ENCODE measurements at places on chromosomes 4 and X.

GRCh38 chr4:147901916-147902315 is 170.0 kb downstream of the ARHGAP10 start:
- no peak for DNase-seq

- DNase-seq: no peak
Observed at GRCh38 chr4:121209171-121209570, 45.0 kb upstream of the TNIP3 start.

DNA sequence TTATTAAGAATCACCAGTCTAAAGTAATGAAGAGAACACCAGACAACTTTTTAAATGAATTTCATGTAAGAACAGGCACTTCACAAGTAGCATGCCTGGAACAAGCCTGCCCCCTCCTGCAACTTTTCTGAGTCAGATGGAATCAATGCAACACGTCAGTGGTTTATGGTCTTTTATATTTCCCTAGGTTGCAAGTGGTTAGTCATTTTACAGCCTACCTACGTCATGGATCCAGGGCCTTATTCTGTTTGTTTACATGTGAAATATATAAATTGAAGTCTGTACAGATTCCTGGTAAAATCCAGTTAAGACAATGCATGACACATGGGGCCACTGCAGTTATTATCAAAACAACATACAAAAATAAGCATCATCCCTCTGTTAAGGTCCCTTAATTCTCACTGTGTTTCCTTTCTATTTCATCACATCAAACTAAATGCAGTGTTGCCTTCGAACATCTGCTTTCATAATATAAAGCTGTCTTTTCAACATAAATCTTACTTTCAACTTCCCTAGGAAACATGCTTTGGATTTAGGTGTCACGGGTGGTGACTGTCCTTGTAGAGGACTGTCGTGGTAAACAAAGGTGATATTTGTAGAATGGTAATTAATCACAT is 309.3 kb downstream of the FRMPD4 start:
- no peak for DNase-seq

GRCh38 chr4:159201168-159201567 is 98.3 kb downstream of the RAPGEF2 start:
- DNase-seq: no peak

- DNase-seq: no peak
Observed at GRCh38 chr4:86249074-86249473, 110.8 kb downstream of the MAPK10 start.

- DNase-seq: no peak
Observed at GRCh38 chrX:72274526-72274925, 2.5 kb downstream of the RPS4X start.

- DNase-seq: no peak
Observed at GRCh38 chr4:76592460-76592859, 157.4 kb downstream of the SHROOM3 start.

- no peak for DNase-seq
Observed at GRCh38 chrX:29841750-29842149, 373.6 kb upstream of the MAGEB2 start.

DNA sequence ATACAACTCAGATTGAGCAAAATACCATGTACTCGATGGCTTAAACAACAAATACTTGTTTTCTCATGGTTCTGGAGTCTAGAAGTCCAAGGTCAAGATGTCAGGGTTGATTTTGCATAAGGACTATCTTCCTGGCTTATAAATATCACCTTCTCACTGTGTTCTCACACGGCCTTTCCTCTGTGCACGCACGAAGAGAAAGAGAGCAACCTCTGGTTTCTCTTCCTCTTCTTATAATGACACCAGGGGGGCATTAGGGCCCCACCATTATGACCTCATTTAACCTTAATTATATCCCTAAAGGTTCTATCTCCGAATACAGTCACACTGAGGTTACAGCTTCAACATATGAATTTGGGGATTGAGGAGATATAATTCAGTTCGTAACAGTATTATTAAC is 504.0 kb downstream of the MAGEE1 start:
- no peak for DNase-seq

GRCh38 chrX:150984169-150984824 is 1.2 kb downstream of the HMGB3 start:
- peak; percentile 30 for DNase-seq
